ENCODE measurements at places on chromosomes 4 and X.

DNA sequence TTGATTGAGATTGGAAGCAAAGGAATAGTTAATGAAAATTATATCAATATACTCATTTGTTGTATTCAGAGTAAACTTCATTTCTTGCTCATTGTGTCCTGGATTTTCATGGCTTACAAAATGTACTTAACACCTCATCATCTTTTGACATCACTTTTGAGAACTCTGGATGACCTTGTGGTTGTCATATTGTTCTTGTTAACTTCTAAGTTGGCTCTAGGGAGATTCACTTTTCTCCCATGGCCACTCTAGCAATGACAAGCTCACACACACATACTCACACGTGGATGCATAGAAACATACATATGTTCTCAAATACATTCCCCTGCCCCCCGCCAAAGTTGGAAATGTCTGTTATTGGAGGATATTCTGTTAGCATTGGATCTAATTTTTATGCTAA is 15.3 kb downstream of the PHEX start:
- no peak for DNase-seq

DNA sequence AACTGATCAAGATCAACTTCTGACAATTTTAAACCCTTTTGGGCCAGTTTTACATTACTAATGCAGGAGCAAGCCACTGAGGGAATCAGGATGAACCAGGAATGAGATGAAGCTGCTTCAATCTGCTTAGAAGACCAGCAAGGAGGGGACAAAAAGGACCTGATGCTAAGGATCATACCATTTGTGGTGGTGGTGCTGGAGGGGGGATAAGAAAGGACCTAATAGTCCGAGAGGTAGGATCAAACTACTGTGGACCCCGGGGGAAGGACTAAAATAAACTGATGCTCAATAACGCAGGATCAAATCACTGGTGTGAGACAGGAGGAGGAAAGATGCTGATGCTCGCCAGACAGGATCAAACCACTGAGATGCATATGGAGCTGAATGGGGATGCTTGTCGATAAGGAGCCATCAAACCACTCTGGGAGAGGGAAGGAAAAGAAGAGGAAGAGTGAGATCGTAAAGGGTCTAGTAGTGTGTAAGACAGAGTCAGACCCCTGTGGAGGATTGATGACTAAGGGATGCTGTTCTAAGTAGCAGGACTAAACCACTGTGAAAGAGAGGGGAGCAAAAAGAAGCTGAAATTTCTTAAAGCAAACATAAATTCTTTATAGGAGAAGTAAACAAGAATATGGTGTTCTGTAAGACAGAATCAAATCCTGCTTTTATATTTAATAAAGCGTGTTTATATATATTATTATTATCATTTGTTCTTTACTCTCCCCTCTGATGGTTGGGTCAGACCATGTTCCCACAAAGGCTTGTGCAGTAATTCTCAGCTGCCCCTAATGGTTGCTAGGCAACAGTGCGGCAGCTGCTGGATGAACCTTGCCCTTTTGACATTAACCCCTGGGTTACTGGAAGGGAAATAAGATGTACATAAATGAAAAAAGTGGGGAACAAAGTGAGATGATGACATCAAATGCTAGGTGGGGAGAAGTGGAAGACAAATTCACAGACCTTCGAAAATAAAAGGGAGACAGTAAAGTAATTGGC is 432.5 kb upstream of the FGF16 start:
- DNase-seq: no peak

GRCh38 chr4:19580095-19580494 is 671.6 kb upstream of the SLIT2 start:
- DNase-seq: no peak

- no peak for DNase-seq
Observed at GRCh38 chr4:159400558-159401225, 297.8 kb downstream of the RAPGEF2 start.

DNA sequence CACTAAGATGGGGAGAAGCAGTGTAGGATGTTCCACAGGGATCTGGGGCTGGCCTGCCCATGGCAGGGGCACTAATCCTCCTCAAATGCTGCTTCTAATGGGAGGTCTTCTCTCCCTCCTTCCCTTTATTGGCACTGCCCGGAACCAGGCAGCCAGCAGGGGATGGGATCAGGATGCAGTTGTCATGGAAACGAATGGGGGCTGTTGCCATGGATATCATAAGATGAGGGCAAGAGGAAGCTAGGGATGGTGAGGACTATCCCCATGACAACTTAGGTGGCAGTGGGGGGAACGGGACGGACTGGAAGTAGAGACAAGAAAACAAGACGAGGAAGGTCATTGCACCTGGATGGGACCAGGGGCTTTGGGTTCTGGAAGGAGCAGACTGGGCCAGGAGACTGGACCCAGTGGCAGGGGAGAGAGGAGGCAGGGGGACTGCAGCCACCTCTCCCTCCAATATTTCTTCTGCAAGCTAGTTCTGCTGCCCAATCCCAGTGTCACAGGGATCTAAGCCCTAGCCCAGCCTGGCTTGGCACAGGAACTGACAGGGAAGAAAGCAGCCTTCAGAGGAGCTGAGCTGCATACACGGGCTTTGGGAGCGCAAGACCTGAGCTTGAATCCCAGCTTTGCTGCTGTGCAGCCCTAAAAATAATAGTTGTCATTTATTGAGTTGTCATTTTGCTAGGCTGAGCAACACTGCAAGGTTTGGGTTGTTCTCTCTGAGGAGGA is 19.0 kb downstream of the IQSEC2 start:
- no peak for DNase-seq

DNA sequence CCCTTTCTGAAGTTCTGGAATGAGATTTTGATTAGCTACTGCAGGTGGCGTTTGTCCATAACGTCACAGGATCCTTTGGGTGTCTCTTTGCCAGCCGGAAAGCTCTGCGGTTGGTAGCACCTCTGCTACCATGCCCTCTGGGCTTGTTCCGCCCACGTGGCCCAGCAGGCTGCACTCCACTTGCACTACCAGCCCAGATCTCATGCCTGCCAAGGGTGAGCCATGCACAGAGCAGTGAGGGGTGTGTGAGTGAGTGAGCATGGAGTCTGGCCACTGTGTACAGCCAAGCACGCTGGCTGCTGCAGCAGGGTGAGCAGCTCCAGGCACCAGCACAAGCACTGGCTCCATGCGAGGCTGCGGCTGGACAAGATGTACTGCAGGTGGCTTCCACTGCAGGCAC is 6.6 kb upstream of the HNRNPD start:
- no peak for DNase-seq

- DNase-seq: no peak
Observed at GRCh38 chrX:25427873-25428555, 412.2 kb upstream of the ARX start.

DNA sequence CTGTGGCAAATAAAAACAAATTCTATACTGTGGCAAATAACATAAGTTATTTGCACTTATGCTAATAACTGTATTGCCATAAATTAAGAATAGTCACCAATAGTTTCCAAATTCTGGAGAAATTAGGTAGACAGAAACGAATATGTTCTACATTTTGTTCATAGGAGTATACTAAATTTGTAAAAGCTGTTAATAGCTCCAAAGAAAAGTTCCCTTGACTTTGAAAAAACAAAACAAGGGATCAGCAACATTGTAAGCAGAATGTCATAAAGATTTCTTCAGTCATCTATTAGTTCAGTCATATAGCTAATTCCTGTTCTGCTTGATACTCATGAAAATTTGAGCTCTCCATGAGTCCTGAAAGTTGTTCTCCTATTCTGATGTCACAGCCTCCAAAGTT is 1472.8 kb downstream of the C4orf33 start:
- no peak for DNase-seq

DNA sequence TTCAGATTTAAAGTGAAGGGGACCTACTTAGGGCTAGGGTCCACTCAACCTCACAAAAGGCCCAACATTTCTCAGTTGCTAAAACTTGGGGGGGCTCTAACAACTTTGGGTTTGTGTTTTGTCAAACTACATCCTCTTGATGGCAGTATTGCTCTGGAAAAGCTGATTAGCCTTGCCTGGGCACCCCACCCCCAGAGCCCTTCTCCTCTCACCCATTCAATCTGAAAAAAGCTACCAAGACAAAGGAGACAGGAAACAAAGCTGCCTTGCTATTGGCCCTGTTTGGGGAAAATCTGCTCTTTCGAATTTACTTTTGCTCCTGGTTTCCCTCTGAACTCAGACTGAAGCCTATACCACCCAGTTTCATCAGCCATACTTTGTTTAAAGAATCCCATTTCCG is 195.2 kb upstream of the STK26 start:
- no peak for DNase-seq
